Large intestine (tissue), 12 donors: ENCODE measurements at places on chromosomes 7 and 10. TPM values are rescaled to one million over a fixed set of nuclear protein-coding genes. Genes with fewer than 3 reads are reported as not detected.

DNA sequence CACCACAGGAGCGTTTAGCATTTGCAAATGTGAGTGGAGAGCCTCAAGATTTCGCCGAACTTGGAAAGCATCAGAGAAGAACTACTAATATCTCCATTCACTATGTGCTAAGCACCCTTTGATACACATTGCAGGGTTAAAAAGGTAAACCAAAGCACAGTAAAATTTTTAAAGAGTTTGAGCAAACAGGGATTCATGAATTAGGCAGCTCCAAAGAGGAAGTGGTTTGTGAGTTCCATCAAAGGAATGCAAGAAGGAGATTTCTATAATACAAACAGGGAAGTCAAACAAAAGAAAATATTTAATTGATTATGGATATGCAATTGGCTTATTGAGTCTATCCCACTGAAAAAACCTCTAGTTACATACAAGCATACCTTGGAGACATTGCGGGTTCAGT, 81.1 kb upstream of the TMEM72 start:
- H3K27me3 ChIP-seq: no peaks in the 10 kb centered on the region
- H3K27ac ChIP-seq: no peak overlapping the region
- no peaks in the 10 kb centered on the region for H3K36me3 ChIP-seq
- H3K4me3 ChIP-seq: no peak overlapping the region
- no peaks in the 10 kb centered on the region for H3K4me1 ChIP-seq
- DNase-seq: no peak

- H3K4me3 ChIP-seq: no peak overlapping the region
- no peaks in the 10 kb centered on the region for H3K36me3 ChIP-seq
- H3K4me1 ChIP-seq: no peaks in the 10 kb centered on the region
- H3K27me3 ChIP-seq: no peaks in the 10 kb centered on the region
- H3K27ac ChIP-seq: no peak overlapping the region
- DNase-seq: no peak
Measured at GRCh38 chr10:91690996-91691676, 58.3 kb upstream of the PPP1R3C start.

DNA sequence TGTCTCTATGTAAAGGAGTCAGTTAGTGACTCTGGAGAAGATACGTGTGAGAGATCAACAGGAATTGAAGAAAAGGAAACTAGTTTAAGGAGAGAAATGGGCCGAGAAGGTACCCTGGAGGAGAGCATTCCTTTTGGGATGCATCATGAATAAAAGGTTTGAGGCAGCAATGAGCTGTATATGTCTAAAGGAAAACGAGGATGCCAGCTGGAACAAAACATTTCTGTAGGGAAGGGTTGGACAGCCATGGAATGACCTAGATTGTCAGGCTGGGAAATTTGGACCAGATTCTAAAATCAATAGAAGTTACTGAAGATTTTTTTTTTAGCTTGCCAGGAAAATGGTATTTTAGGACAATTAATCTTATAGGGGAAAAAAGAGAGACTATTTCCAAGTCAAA, 17.2 kb upstream of the MPP7 start:
- H3K27ac ChIP-seq: no peak overlapping the region
- peaks cover 2% of the 10 kb centered on the region for H3K27me3 ChIP-seq
- H3K4me1 ChIP-seq: no peaks in the 10 kb centered on the region
- H3K36me3 ChIP-seq: no peaks in the 10 kb centered on the region

- H3K4me1 ChIP-seq: no peaks in the 10 kb centered on the region
- H3K27ac ChIP-seq: no peak overlapping the region
- H3K4me3 ChIP-seq: no peak overlapping the region
- H3K36me3 ChIP-seq: peaks cover 12% of the 10 kb centered on the region
Measured at GRCh38 chr7:45720989-45721388, 146.8 kb downstream of the ADCY1 start.

DNA sequence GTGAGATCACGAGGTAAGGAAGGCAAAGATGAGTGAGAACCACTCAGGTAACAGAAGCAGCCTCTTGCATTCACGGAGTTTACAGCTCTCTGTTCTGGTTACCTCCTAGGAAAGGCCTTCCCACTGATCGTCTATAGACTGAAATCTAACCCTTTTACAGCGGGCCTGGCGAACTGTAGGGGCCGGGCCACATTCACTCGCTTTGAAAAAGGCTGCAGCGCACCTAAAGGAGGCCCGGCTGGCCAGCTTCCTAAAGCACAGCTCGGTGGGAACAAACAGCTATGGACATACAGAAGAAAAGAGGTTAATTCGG, 565 bp downstream of the ATP5MK start:
- H3K4me1 ChIP-seq: peaks cover 6% of the 10 kb centered on the region
- no peaks in the 10 kb centered on the region for H3K27me3 ChIP-seq
- H3K4me3 ChIP-seq: peak overlapping the region; percentile 90
- peak overlapping the region; percentile 69 for H3K27ac ChIP-seq

- no peaks in the 10 kb centered on the region for H3K36me3 ChIP-seq
- no peak overlapping the region for H3K4me3 ChIP-seq
- H3K4me1 ChIP-seq: no peaks in the 10 kb centered on the region
- H3K27me3 ChIP-seq: no peaks in the 10 kb centered on the region
Measured at GRCh38 chr10:58054881-58055280, 212.8 kb downstream of the IPMK start.

- H3K27me3 ChIP-seq: no peaks in the 10 kb centered on the region
- H3K36me3 ChIP-seq: no peaks in the 10 kb centered on the region
- no peak overlapping the region for H3K27ac ChIP-seq
- no peaks in the 10 kb centered on the region for H3K4me1 ChIP-seq
- DNase-seq: no peak
- no peak overlapping the region for H3K4me3 ChIP-seq
Measured at GRCh38 chr7:65475734-65476319, 102.2 kb downstream of the ZNF92 start.

GRCh38 chr10:24597426-24597825, 126.3 kb downstream of the ARHGAP21 start:
- no peaks in the 10 kb centered on the region for H3K4me1 ChIP-seq
- H3K27ac ChIP-seq: no peak overlapping the region
- H3K27me3 ChIP-seq: no peaks in the 10 kb centered on the region
- H3K36me3 ChIP-seq: peaks cover 57% of the 10 kb centered on the region
- no peak for DNase-seq
- H3K4me3 ChIP-seq: no peak overlapping the region

DNA sequence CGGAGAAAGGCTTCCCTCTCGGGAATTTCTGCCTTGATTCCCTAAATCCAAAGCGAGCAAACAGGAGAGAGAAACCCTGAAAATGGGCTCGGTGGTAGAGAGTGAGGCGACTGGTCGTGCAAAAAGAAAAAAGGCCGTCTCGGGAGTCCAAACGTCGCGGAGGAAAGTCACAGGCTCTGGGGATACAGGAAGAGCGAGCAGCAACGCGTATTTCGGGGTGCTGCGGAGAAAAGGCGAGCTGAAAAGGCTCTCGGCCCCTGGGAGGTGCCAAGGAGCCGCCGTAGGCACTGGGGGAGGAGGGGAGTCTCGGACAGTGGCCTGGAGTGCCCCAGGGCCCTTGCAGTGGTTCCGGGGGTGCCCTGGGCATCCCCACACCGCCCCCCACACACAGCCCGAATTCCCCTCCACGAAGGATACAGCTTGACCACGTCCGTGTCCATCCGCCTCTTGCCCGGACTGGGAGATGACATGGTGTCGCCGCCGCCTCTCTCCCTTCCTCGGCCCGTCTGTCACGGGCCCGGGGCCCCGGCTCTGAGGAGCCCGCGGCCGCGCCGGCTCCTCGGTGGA, 591 bp downstream of the UBE2H start:
- H3K27me3 ChIP-seq: no peaks in the 10 kb centered on the region
- peaks cover 17% of the 10 kb centered on the region for H3K4me1 ChIP-seq
- H3K4me3 ChIP-seq: peak overlapping the region; percentile 74
- H3K27ac ChIP-seq: peak overlapping the region; percentile 93

DNA sequence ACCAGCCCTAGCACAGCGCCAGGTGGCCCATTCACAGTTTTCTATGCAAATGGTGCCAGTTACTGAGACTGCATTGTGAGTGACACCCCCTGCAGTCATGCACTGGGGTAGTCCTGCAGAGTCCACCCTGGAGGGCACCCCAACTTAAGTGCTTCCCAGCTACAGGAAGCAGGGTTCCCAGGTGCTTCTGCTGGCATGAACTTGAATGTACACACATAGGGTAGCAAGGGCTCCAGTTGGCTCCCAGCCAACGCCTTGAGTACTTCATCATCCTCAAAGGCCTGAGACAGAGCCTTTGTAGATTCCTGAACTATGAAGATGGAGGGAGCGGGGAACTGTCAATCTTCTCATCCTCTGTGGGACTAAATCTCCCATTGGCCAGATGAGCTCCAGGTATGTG, 11.5 kb upstream of the NPFFR1 start:
- H3K4me3 ChIP-seq: no peak overlapping the region
- no peaks in the 10 kb centered on the region for H3K36me3 ChIP-seq
- DNase-seq: no peak
- no peak overlapping the region for H3K27ac ChIP-seq
- no peaks in the 10 kb centered on the region for H3K4me1 ChIP-seq

DNA sequence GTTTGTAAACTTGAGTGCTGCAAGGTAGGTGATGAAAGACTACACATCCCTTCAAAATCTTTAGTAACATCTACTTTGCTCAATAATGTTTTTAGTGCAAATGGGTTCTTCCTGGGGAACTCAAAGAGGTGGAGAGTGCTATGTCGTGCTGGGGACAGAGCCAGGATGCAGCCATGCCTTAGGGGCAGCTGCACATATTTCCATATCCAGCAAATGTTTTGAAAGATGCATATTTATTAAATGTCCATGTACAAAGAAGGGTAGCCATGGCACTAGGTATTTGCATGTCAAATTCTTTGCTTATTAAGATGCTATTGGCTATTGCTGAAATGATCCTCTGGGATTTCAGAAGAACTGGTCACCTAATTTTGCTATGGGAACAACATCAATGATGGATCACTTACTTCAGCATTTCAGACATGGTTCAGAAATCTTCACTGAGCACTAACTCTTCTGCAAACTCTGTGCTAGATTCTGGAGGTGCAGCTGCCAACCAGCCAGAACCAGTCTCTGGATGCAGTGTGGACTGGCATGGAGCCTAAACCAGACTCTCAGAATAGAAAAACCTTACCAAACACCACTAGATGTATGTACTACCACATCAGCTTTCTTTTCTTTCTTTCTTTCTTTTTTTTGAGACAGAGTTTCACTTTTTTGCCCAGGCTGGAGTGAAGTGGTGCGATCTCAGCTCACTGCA, 31.7 kb upstream of the DNMBP start:
- no peaks in the 10 kb centered on the region for H3K36me3 ChIP-seq
- no peak overlapping the region for H3K27ac ChIP-seq
- no peak overlapping the region for H3K4me3 ChIP-seq
- H3K27me3 ChIP-seq: no peaks in the 10 kb centered on the region
- peaks cover 29% of the 10 kb centered on the region for H3K4me1 ChIP-seq

DNA sequence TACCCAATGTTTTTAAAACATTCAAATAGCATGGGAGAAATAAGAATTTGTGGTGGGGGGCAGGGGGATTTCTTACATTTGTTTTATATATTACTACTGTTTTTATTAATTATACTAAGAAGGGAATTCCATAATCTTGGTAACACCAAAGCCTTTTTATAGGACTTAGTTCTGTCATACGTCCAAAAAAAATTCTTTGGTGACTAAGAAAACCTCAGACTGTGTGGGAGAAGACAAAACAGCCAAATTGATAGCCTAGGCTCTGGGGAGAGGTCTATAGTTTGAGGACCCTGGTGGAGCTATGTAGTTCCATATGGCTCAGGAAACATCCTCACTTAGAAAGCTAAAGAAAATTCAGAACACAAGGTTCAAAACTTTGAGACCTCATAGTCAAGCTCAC, 23.4 kb downstream of the ACSM6 start:
- no peaks in the 10 kb centered on the region for H3K4me1 ChIP-seq
- H3K27me3 ChIP-seq: no peaks in the 10 kb centered on the region
- H3K27ac ChIP-seq: no peak overlapping the region
- H3K4me3 ChIP-seq: no peak overlapping the region
- no peaks in the 10 kb centered on the region for H3K36me3 ChIP-seq

DNA sequence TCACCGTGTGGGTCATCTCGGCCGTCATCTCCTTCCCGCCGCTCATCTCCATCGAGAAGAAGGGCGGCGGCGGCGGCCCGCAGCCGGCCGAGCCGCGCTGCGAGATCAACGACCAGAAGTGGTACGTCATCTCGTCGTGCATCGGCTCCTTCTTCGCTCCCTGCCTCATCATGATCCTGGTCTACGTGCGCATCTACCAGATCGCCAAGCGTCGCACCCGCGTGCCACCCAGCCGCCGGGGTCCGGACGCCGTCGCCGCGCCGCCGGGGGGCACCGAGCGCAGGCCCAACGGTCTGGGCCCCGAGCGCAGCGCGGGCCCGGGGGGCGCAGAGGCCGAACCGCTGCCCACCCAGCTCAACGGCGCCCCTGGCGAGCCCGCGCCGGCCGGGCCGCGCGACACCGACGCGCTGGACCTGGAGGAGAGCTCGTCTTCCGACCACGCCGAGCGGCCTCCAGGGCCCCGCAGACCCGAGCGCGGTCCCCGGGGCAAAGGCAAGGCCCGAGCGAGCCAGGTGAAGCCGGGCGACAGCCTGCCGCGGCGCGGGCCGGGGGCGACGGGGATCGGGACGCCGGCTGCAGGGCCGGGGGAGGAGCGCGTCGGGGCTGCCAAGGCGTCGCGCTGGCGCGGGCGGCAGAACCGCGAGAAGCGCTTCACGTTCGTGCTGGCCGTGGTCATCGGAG, 1.8 kb downstream of the ADRA2A start:
- no peaks in the 10 kb centered on the region for H3K36me3 ChIP-seq
- peaks cover 20% of the 10 kb centered on the region for H3K4me1 ChIP-seq
- peaks cover 57% of the 10 kb centered on the region for H3K27me3 ChIP-seq
- H3K27ac ChIP-seq: no peak overlapping the region
- peak; percentile 29 for DNase-seq

DNA sequence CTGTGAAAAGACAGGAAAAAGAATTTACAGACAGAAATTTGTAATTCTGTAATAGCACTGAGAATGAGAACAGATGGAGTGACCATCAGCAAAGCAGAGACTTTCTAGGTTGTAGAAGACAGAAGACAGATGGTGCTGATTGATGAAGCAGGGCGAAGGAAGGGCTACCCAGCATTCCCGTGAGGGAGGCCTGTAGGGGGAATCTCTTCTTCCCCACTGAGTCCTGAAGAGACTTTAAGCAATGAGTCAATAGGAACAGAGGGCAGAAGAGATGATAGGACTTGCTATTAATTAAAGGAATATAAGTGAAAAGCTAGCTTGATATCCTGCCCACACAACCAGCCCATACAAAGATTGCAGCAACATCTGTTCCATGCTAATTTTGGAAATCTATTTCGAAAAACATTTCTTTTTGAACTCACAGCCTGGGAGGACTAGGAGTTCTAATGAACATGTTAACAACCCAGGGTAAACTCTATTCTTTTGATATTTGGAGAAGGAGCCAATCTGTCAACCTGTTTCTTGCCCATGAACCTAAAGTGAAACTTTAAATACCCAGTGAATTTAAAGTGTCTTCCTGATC, 44.1 kb downstream of the RALA start:
- no peak for DNase-seq
- H3K27me3 ChIP-seq: no peaks in the 10 kb centered on the region
- no peaks in the 10 kb centered on the region for H3K36me3 ChIP-seq
- no peaks in the 10 kb centered on the region for H3K4me1 ChIP-seq
- no peak overlapping the region for H3K27ac ChIP-seq

Gene ZNF804B
- 0.04 TPM for polyA plus RNA-seq

Gene C7orf57
- 0.28 TPM for polyA plus RNA-seq

Gene EFCAB10
- 1.4 TPM for polyA plus RNA-seq
